ENCODE measurements at places on chromosomes 12 and 14. TPM values are rescaled to one million over a fixed set of nuclear protein-coding genes. Genes with fewer than 3 reads are reported as not detected.

Gene SDS
- total RNA-seq, result not detected

Gene TMBIM6
- 437 TPM for total RNA-seq

Gene FOXG1
- not detected for total RNA-seq

Gene ACADS
- total RNA-seq, result 18.1 TPM

Gene OVCH1
- total RNA-seq, result not detected

Gene HOXC4
- 0.89 TPM for total RNA-seq

Gene C12orf50
- total RNA-seq, result not detected

Gene PTHLH
- total RNA-seq, result not detected

Gene CELA1
- total RNA-seq, result not detected

Gene CSRP2
- 1.8 TPM for total RNA-seq

Gene DEGS2
- total RNA-seq, result 2.6 TPM

All from activated CD8-positive, alpha-beta T cell treated with anti-CD3 and anti-CD28 coated beads for 36 hours (primary cell).